Activated CD4-positive, alpha-beta T cell treated with anti-CD3 and anti-CD28 coated beads, Interleukin-2, amount 10 ng/mL, durations not matched to agents 24 days and 14 days (primary cell): ENCODE measurements at places on chromosomes 4 and X.

GRCh38 chr4:36088542-36088941 lies 155.8 kb downstream of the ARAP2 start:
- no peak overlapping the region for H3K27ac ChIP-seq
- no peak for DNase-seq
- H3K36me3 ChIP-seq = peaks cover 34% of the 10 kb centered on the region
- H3K4me1 ChIP-seq = peaks cover 7% of the 10 kb centered on the region
- no peak overlapping the region for H3K4me3 ChIP-seq

DNA sequence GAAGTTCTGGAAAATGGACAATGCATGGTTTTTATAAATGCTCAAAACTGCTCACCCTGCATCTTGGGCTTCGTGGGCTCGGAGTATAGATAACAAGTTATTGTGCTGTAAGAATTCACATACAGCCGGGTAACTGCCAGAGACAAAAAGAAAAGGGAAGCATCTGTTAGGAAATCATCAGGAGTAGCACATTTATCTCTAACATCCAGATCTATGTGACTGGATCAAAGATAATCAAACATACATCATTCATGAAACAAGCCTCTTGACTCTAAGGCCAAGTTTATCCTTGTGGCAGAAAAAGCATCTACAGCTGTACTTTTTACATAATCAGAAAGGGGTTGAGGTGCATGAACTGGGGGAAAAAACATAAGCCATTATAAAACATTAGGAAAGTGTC lies 264.2 kb downstream of the PPP3CA start:
- no peak overlapping the region for H3K4me3 ChIP-seq
- no peaks in the 10 kb centered on the region for H3K36me3 ChIP-seq
- H3K4me1 ChIP-seq = no peaks in the 10 kb centered on the region
- H3K27me3 ChIP-seq = no peaks in the 10 kb centered on the region

GRCh38 chrX:153576961-153577360 lies 22.0 kb downstream of the CCNQ start:
- no peak for DNase-seq
- no peak overlapping the region for H3K27ac ChIP-seq
- no peaks in the 10 kb centered on the region for H3K27me3 ChIP-seq
- H3K36me3 ChIP-seq = no peaks in the 10 kb centered on the region

- peak; percentile 87 for DNase-seq
- H3K27me3 ChIP-seq = peaks cover 5% of the 10 kb centered on the region
- H3K4me1 ChIP-seq = no peaks in the 10 kb centered on the region
Measured at GRCh38 chr4:67327245-67328017, 217.9 kb downstream of the CENPC start.

DNA sequence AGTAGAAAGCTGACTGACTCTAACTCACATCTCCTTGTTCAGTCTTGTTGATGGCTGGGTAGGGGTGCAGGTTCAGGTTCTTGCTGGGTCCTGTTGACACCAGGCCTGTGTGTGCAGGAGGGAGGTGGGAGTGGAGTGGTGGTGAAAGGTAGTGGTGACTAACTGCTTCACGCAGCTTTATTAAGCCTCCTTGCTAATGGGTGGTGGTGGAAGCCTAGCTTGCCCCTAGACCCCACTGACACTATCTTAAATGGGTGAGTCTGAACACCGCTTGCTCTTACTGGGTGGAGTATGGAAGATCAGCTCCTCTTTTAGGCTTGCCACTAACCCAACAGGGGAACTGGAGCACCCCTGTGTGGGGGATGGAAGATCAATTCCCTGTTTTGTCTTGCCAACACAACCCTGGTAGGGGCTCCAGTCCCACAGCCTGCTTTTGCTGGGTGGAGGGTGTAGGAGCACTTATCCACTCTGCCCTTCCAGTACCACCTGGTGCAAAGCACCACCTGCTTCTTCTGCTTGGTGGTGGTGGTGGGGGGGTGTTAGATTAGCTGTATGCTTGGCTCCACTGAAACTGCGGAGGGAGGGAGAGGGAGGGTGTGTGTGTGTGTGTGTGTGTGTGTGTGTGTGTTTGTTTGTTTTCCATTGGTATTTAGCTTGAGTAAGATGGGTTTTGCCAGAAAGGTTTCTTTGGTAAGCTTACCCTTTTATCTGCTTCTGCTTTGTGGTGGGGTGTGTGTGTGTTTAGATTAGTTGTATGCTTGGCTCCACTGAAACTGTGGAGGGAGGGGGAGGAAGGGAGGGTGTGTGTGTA lies 25.6 kb downstream of the KDM6A start:
- DNase-seq = peak; percentile 62
- H3K36me3 ChIP-seq = peaks cover 20% of the 10 kb centered on the region
- H3K27me3 ChIP-seq = no peaks in the 10 kb centered on the region
- H3K4me1 ChIP-seq = peaks cover 22% of the 10 kb centered on the region
- H3K4me3 ChIP-seq = peak overlapping the region; percentile 50

- H3K27me3 ChIP-seq = no peaks in the 10 kb centered on the region
- H3K4me1 ChIP-seq = no peaks in the 10 kb centered on the region
- no peaks in the 10 kb centered on the region for H3K36me3 ChIP-seq
Measured at GRCh38 chr4:2364654-2365053, 53.8 kb downstream of the ZFYVE28 start.

DNA sequence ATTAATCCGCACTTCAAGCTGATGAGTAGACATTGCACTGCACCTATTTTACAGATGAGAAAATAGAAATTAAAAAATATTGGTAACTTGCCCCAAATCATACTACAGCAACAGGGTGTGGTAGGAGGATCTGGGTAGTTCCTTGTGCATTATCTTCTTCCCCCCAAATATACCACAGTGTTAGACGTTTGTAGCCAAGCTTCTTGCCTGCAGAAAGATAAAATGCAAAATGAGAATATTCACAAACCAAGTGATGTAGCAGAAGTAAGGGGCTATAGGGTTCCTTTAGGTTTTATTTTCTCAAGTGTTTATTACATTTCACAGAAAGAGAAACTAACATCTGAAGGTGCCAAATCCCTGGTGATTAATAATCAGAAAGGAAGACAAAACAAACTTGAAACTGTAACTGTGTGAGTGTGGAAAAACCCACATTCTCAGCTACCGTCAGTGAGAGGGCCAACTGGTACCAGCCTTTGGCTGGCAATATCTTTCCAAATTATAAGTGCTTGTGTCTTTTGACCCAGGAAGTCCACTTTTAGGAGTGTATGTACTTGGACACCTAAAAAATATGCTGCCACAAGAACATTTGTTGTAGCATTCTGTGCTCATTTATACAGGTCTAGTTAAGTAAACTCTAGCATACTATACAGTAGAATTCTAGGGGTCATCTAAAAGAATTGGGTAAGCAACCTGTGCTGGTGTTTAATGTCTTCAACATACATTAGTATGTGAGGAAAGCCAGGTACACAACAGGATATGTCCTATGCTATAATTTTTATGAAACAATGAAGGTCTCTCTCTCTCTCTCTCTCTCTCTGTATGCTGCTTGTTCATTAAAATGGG lies 6.7 kb upstream of the CD38 start:
- peak; percentile 83 for DNase-seq
- peak overlapping the region; percentile 80 for H3K27ac ChIP-seq
- H3K4me3 ChIP-seq = peak overlapping the region; percentile 54
- H3K36me3 ChIP-seq = peaks cover 3% of the 10 kb centered on the region

DNA sequence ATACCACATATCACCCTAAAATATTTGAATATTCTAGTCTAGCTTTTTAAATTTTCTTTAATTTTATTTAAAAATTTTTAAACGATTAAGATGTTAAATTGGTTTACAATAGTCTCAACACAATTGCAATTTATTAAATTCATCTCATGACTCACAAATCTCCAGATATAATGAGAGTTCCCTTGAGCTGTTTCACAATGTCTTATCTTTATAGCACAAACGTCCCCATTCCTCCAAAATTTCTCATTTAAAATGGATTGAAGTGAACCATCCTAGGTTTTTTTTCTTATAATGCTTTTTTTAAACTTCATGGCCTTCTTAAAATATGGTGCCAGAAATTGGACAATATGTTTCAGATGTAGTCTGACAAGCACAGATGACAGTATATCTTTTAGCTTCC lies 204.4 kb downstream of the GABRB1 start:
- DNase-seq = no peak
- H3K36me3 ChIP-seq = no peaks in the 10 kb centered on the region
- H3K4me3 ChIP-seq = no peak overlapping the region
- no peaks in the 10 kb centered on the region for H3K27me3 ChIP-seq
- H3K27ac ChIP-seq = no peak overlapping the region

GRCh38 chr4:10765386-10765785 lies 80.8 kb upstream of the CLNK start:
- no peak for DNase-seq
- H3K4me1 ChIP-seq = no peaks in the 10 kb centered on the region
- H3K27me3 ChIP-seq = no peaks in the 10 kb centered on the region
- no peaks in the 10 kb centered on the region for H3K36me3 ChIP-seq
- H3K4me3 ChIP-seq = no peak overlapping the region
- H3K27ac ChIP-seq = no peak overlapping the region

- peak overlapping the region; percentile 97 for H3K4me3 ChIP-seq
- DNase-seq = no peak
- H3K36me3 ChIP-seq = peaks cover 61% of the 10 kb centered on the region
- H3K27ac ChIP-seq = peak overlapping the region; percentile 98
- H3K4me1 ChIP-seq = peaks cover 35% of the 10 kb centered on the region
Measured at GRCh38 chrX:1392376-1393068, 609 bp upstream of the SLC25A6 start.

DNA sequence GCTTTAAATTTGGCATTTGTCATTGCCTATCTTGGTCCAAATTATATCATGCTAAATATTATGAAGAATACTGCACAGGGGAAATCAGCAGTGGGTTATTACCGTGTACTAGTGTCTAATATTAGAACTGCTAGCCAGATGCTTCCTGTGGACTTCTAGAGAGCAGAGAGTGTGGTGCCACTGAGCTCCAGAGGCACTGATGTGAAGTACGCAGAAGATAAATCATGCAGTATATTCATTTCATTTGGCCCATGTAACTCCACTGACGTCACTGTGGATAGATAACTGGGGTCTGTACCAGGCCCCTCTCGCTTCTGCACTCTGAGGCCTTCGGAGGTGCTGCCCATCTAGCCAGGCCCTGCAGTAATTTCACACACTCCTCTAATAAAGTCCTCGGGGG lies 80.0 kb downstream of the ALPK1 start:
- no peak overlapping the region for H3K27ac ChIP-seq
- no peak for DNase-seq
- no peaks in the 10 kb centered on the region for H3K27me3 ChIP-seq
- H3K36me3 ChIP-seq = peaks cover 25% of the 10 kb centered on the region
- no peak overlapping the region for H3K4me3 ChIP-seq

- no peak overlapping the region for H3K4me3 ChIP-seq
- DNase-seq = no peak
- H3K27ac ChIP-seq = no peak overlapping the region
- H3K27me3 ChIP-seq = no peaks in the 10 kb centered on the region
- peaks cover 11% of the 10 kb centered on the region for H3K4me1 ChIP-seq
Measured at GRCh38 chr4:151939670-151940069, 178.9 kb upstream of the GATB start.

GRCh38 chrX:50920132-50920531 lies 9.6 kb downstream of the BMP15 start:
- H3K27me3 ChIP-seq = no peaks in the 10 kb centered on the region
- no peak overlapping the region for H3K4me3 ChIP-seq
- H3K4me1 ChIP-seq = no peaks in the 10 kb centered on the region

GRCh38 chr4:174099712-174100111 lies 183.8 kb downstream of the FBXO8 start:
- no peak overlapping the region for H3K4me3 ChIP-seq
- H3K4me1 ChIP-seq = no peaks in the 10 kb centered on the region
- H3K36me3 ChIP-seq = no peaks in the 10 kb centered on the region

DNA sequence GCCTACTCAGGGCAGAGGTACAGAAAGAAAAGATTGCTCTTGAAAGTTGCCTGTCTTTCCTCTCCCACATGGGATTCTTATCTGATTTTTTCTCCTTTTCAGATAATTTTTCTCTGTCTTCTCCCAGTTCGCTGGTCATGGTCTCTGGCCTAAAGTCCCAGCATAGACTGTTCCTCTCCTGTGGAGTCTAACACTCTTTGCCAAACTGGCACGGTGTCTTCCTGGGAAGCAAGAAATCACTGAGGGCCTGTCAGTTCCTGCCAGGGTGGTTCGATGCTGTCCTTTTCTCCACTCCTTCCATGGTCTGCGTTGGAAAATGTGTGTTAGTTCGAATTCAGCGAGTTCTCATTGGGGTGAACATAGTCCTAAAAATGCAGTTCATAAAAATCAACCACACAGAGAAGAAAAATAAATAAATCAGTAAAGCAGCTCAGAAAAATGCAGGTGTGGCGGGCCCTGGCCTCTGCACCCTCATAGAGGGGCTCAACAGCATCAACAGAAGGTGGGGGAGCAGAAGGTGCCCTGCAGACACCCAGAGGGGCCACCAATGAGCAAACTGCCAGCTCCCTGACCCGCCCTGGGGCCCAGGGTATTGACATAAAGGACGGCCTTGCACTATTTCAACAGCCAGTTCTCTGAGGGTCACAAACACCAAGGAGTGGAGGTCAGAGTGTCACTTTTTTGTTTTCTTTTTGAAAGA lies 2.1 kb downstream of the RGN start:
- no peak overlapping the region for H3K4me3 ChIP-seq
- H3K4me1 ChIP-seq = no peaks in the 10 kb centered on the region
- no peaks in the 10 kb centered on the region for H3K27me3 ChIP-seq
- H3K27ac ChIP-seq = no peak overlapping the region
- no peaks in the 10 kb centered on the region for H3K36me3 ChIP-seq
- DNase-seq = no peak

- H3K27ac ChIP-seq = no peak overlapping the region
- H3K4me1 ChIP-seq = peaks cover 28% of the 10 kb centered on the region
- DNase-seq = no peak
Measured at GRCh38 chr4:129087516-129087915, 5.8 kb downstream of the SCLT1 start.

DNA sequence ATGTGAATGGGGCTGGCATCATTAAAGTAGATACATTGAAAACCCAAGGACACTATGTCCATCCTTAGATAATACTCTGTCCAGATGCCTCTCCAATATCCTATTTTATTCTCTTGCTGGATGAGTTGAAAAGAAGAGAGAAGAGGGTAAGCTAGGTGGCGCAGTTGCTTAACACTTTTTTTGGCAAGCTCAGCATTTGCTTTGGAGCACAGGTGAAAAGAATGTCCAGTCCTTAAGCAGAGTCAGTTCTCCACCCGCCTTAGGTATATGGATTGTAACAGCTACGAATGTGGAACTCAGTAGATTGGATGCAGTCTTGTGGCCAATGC lies 208.4 kb downstream of the NWD2 start:
- no peaks in the 10 kb centered on the region for H3K36me3 ChIP-seq
- DNase-seq = peak; percentile 82
- peaks cover 11% of the 10 kb centered on the region for H3K4me1 ChIP-seq
- H3K4me3 ChIP-seq = peak overlapping the region; percentile 69
- no peak overlapping the region for H3K27ac ChIP-seq
- H3K27me3 ChIP-seq = peaks cover 62% of the 10 kb centered on the region

DNA sequence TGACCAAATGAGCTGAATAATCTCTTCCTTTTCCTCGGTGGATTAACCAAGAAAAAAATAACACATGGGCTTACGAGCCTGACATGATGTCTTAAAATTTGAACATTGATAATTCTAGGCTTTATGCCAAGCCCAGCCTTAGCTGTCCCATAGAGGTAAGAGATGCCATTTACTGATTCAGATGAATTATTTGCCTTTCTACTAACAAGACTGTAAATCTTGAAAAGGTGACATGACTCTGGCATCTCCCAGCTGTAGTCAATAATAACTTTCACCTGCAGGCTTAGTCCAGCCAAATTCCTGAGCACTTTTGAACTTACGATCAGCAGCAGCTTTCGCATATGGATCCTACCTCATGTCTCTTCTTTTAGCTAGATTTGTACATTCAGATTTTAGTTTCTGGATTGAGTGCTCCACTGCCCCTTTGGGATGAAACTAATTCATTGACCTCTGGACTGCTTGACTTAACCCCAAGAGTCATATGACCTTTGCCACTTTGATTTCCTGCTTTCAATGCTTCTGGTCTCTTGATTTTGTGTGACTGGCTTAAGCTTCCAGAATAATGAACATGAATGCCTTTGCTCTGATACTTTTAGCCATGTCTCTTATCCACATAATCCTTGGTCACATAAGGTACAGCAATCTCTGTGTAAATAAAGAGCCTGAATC lies 876.4 kb upstream of the SLIT2 start:
- H3K27ac ChIP-seq = no peak overlapping the region
- DNase-seq = no peak
- no peaks in the 10 kb centered on the region for H3K36me3 ChIP-seq
- no peaks in the 10 kb centered on the region for H3K4me1 ChIP-seq
